ENCODE measurements at places on chromosomes 1 and 21.

DNA sequence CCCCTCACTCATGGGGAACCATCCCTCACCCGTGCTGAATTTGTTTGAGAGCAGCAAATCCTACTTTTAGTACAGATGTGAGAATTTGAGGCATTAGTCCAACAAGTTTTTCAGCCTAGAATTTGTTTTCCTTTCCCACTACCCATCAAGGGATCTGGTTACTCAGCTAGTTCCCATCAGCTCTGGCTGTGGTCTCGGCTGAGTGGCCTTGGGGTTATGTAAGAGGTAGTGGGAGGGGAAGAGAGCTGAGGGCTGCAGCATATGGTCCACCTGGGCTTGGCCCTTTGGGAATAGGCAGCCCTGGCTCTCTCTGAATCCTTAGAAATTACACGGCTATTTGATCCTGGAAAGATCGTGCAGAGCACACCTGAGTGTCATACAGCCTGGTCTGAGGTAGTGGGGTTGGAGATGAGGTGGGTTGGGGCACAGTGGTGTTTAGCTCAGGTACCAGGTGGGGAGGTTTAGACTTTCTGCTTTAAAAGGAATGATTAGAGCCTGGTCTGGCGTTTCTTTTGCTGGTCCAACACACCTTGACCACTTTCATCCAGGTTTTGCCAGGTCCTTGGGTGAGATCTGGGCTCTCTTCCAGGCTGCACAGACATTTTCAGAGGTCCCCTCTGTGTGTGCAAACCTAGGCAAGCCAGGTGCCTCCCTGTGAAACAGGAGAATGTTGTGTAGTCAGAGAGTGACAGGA is 4.2 kb downstream of the GSTM4 start:
- DNase-seq, result no peak

DNA sequence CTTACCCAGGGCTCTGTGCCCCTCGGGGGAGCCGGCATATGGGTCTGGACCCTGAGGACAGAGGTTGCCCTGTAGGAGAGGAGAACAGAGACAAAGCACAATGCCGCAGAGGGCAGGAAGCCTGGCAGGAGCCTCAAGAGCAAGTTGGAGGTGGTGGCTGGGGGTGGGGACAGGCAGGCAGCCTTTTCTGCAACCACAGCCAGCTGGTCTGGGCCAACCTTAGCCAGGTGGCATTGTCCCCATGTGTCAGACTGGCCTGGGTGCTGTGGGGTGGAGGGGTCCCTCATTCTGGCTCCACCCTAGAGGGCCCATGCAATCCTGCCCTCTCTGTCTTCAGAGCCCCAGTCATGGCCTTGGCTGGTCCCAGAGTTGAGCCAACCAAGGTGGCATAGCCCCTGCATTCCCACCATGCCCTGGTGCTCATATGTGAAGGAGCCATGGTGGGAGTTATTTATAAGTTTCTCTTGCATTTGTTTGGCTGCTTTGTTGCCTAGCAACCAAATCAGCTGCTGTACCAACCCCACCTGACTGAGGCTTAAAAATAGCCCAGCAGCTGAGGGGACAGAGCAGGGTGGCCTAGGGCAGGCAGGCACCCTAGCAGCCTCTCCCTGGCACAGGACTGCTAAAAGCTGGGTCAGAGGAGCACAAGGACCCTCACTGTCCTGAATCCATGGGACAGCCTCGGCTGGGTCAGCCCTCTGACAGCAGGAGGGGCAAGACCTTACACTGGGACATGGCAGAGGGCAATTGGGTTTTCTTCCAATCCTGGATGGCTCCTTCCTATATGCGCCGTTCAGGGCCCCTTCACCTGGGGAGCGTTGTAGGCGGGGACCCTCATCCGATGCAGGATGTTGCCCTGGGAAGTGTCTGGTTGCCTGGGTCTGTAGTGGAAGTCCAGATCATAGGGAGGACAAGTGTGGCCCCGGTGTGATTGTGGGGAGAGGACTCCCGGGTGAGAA is 19.5 kb downstream of the MAP7D1 start:
- peak; percentile 83 for DNase-seq

DNA sequence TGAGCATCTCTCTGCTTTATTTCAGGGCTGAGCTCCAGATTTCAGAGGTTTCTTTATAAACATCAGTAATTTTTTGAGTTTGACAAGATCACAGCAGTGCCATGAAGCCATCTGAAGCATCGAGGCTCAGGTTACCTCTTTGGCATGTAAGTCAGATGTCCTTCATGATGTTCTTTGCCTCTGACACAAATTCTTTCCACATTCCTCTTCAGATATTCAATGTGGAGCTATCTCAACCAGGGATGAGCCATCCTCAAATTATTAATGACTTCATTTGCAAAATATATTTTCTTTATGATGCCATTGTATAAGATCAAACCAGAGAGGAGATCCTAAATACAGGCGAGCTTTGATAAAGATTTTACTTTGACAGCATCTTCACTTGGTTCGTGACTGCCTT is 256.7 kb downstream of the COL11A1 start:
- DNase-seq, result no peak

DNA sequence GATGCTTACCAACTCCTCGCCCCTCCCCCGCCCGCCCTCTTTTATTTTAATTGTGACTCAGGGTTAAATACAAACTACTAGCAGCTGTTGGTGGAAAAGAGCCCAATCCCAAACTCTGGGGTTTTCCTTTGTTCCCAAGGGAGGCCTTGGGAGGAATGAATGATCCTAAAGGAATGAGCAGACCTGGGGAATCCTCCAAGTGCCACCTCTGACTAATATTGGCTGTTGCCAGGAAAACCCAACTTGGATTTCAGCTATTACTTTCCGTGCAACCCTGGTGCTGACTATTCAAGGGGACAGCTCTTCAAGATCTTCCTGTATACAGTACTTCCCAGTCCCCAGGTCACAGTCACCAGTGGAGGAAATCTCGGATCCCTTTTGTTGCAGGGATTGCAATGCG is 1.3 kb upstream of the S100A10 start:
- peak; percentile 84 for DNase-seq

All from coronary artery (tissue), 2 donors.